NCI-H1436 treated with DMSO at 0.1 percent for 48 hours (cell line): ENCODE measurements at places on chromosomes 11 and 22.
A peak's percentile ranks its signal among the peaks of the same experiment; 100 is the strongest.

GRCh38 chr11:60240662-60241061 is 2.3 kb downstream of the MS4A4E start:
- DNase-seq: no peak

DNA sequence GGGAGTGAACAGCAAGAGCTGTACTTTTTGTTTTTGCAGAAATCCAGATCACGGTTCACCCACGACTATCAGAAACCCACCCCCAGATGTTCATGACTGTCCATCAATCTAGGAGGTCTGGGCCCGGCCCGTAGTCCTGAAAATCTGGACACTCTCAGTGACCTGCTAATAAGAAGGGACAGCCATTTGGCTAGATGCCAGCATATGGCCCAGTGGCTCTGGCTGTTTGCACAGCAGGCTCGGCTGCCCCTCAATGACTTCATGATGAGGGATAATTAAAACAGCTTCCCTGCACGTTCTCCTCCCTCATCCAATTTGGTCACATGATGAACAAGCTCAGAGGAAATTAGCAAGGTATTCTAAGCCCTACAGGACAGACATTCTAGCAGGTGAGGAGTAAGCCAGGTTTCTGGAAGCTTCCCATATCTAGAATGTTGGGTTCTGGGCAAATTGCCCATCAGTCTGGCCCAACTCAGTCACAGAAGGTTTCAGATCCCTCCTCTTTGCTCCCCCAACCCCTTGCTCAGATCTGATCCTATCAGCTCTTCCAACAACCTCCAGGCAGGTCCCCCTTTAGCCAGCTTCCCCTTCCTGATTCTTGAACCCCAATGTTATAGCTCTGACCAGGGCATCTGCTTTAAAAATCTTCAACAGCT is 397.3 kb downstream of the SHANK2 start:
- DNase-seq: peak; percentile 53

GRCh38 chr22:21735200-21736083 is at the start of gene YPEL1:
Gene YPEL1, minus strand, starts transcription at chr22:21735794. Its CDS starts 25,050 bp downstream, at chr22:21710744.
- peak; percentile 66 for DNase-seq

- no peak for DNase-seq
These were observed 7.8 kb downstream of the SIPA1 start for GRCh38 chr11:65645710-65646109.

DNA sequence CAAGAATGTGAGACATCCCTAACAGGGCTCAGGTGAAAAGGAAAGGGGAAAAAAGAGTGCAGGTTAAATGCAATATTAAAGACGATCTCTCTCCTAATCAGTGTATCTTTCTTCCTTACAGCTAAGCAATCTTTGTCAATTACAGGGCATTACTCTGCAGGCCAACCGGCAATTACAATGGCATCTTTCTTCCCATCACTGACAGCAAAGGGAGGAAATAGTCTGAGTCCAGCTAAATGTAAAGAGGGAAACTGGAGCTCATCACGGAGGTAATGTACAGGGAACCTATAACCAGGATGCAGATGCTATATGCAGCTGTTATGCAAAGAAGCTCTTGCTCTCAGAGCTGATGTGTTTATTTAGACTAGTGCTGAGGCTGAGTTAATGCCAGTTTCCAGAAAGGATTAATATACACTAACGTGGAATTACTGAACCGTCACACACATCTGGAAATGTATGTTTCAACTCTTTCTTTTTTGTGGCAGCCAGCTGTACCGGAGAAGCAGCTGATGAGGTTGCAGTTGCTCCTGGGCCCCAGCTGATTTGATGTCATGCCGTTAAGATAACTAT is 121.6 kb downstream of the KIRREL3 start:
- DNase-seq: no peak

DNA sequence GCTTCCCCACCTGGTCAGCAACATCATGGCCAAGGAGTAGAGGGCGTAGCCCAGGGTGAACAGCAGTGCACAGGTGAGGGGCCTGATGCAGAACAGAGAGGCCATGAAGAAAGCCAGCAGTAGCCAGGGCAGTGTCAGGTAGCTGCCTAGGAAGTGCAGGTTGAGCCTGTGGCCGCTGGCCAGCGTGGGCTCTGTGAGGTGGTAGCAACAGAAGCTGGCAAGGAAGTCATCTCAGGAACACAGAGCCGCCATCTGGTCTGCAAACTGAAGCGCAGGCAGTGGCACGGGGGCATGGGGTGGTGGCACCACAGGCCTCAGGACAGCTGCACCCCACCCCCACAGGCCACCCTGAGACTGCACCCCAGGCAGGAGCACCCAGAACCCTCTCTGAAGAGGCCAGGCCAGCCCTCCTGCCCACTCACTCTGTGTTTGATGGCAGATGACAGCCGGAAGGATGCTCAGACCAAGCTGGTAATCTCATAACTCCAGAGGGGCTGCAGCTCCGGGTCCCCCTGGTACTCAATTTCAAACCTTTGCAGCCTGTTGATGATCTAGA is 95.3 kb downstream of the MED15 start:
- no peak for DNase-seq
